ENCODE measurements at places on chromosomes 12 and 14.
A peak's percentile ranks its signal among the peaks of the same experiment; 100 is the strongest.

DNA sequence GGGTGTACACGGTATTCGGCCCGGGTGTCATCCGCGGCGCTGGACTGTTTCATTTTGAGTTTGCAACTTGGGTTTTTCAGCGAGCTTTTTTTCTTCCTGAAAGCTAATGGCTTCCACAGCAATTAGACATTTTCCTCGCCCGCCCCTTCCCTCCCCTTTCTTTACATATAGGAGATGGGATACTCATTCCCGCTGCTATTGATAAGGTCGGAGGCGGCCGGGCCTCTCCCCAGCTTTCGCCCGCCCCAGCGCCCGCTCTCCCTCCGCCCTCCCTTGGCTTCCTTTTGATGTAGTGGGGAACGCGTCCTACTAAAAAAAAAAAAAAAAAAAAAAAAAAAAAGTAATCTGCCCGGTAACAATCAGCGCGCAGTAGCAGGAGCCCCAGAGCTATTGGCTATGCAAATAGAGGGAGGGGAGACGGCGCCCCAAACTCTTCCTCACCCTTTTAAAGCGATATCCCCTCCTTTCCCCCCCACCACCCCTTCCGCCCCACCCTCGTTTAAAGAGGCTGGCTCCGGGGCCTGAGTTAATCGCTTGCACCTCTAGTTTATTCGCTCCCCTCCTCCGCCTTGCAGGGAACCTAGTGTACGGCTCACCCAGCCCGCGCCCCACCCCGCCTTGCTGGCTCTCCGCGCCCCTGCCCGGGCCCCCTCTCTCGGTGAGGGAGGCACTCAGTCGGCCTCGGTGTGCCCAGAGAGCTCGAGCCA, 1.7 kb upstream of the CCND2 start:
- peak; percentile 46 for DNase-seq

DNA sequence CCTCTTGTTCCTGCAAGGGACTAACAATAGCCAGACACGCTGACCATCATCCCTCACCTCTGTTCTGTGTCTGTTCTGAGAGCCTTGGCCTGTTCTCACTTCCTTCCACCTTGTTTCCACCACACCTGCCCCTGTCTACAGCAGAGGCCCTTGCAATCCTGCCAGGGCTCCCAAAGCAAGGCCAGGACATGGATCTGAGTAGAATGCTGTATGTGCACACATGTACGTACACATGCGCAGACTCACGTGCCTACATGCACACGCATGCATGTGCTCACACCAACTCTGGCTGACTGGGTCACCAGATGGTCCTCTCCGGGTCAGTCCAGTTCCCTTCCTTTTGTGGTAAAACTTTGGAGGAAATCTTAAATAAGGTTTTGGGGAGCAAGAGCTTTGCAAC, 133.0 kb upstream of the C14orf180 start:
- no peak for DNase-seq

DNA sequence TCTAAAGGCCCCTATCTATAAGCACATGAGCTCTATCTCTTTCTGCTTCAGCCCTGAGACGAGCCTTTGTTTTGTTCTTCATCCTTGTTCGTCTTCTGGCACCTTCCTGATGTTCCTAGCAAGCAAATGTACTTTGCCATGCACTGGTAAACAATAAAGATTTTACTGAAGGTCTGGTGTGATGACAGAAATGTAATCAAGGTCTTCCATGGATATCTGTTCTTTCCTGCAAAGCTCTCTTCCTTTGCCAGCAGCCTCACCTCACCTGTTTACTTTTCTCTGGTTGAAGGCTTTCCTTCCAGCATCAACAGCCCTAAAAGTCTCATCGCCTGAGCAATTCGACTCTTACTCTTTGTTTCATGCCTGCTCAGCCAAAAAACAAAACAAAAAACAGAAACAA, 330.3 kb downstream of the PCNX1 start:
- no peak for DNase-seq

DNA sequence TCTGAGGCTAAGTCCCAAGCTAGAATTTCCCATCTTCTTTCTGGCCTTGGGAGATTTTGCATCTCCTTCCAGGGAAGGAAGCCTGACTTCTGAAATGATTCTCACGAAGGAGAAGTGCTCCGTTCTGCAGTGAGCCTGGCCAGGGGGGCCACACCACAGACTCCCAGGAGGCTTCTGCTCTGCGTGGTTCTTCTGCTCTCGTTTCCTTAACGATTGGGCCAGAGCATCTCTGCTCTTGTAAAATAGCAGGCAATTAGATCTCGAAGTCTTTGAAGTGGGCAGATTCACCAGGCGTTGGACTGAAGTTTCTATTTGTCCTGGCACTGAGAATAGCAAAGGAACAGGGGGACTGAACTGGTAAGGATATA, 6.7 kb upstream of the BATF start:
- no peak for DNase-seq

DNA sequence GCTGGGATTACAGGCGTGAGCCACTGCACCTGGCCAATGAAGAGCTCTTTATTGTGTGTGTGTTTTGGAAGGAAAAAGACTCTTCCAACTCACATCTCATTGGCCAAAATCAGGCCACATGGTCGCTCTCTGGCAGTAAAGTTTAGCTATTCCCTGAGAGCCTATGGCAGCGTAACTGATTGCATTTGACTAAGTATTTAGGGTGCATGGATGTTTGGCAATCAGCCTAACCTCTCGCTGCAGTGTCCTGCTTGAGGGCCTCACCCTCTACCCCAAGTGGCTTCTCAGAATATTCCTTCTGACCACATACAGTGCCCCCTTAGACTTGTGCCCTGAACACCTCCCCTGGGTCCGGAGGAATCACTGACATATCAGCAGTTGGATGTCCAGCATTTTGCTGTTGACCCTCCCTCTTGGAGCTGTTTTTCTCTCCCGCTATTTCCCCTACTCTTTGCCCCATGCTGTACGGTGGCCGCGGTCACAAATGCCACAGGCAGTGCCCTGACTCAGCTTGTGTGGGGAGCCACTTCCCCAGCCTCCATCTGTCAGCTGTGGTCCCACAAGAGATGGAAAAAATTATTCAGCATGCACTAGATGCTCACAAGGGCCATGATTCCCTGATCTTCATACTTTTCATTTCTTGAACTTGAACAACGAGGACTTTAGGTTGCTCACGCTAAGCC, 9.5 kb downstream of the PHETA1 start:
- no peak for DNase-seq

- no peak for DNase-seq
These were observed 19.9 kb downstream of the MAP3K12 start for GRCh38 chr12:53479331-53479730.

DNA sequence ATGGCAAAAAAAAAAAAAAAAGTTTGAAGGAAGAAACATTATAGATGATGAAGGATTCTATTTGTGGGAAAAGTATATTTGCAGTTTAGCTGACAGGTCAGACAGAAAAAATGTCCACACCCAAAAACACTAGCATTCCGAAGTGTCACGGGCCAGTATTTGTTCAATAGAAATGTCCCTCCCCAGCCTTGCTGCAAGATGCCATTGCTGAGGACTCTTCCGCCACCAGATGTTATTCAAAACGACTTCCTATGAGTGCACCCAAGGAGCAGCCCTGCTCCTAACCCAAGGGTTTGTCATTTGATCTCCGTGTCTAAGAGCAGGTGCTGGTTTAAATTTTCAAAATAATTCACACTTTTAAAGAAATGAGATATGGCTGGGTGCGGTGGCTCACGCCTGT, 163.1 kb downstream of the GCH1 start:
- DNase-seq = no peak

DNA sequence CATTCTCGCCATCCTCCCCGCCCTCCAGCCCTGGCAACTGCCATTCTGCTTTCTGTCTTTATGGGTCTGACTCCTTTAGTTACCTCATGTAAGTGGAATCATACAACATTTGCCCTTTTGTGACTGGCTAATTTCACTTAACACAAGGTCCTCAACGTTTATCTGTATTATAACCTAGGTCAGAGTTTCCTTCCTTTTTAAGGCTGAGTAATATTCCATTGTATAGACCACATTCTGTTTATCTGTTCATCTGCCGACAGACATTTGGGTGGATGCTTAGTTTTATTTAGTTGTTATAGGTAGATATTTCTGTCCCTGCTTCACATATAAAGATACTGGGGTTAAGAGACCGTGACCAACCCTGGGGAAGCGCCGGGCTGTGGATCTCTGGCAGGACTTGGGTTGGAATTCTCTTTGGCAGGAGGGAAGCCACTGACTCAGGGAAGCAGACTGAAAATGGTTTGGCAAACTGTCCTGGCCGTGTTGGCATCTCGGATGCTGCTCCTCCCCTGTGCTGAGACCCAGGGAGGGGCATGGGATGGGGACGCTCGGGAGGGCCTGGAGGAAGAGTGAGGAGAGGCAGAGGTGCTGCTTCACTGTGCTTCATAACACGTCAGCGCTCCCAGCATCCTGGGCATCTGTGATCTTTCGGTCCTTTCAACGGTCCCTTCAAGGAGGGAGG, 38.9 kb downstream of the TEAD4 start:
- DNase-seq = no peak

GRCh38 chr14:74257078-74257940, 18.1 kb downstream of the VSX2 start:
- peak; percentile 65 for DNase-seq

DNA sequence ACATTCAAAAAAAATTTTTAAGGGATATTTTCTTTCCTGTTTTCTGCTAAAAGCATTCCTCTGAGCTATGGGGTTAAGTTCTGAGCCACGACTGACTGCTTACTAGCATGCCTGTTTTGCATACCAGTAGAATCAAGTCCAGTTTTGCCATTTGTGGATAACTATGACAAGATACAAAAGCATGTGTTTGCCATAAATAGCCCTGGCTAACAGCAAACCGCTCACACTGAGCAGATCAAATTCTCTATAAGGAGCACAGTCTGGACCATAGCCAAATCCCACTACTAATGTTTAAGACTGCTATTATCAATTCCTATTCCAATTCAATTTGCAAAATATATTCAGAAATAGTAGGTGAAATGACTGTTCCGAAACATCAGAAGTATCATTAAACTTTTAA, 3.2 kb downstream of the CFL2 start:
- no peak for DNase-seq

GRCh38 chr14:102993523-102993922, 63.8 kb downstream of the CDC42BPB start:
- no peak for DNase-seq

- no peak for DNase-seq
These were observed 6.8 kb downstream of the OR10A7 start for GRCh38 chr12:55227643-55228042.
